Psoas muscle (tissue), 8 donors: ENCODE measurements at places on chromosomes 3 and 15. TPM values are rescaled to one million over a fixed set of nuclear protein-coding genes. Genes with fewer than 3 reads are reported as not detected.

DNA sequence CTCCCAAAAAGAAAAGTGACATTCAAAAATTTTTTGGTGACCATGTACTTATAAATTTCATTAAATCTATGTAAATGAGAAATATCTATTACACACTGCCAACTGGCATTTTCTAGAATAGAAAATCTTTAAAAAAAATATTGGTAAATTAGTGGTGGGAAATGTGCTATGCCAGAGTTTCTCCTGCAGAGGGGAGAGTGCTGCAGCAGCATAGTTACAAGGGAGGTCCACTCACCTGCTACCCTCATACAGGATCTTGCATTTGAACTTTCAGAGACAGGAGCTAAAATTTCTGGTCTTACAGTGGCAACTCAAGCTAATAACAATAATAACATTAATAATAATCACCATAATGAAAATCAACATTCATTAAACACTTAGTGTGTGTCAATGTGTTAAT is 459.6 kb downstream of the NSUN3 start:
- no peak overlapping the region for H3K27ac ChIP-seq
- no peaks in the 10 kb centered on the region for H3K27me3 ChIP-seq
- no peak for DNase-seq

UBR1 gene
- polyA plus RNA-seq = 4.8 TPM

UBAP1L gene
- 0.90 TPM for polyA plus RNA-seq

NR2E3 gene
- polyA plus RNA-seq = not detected

KATNBL1 gene
- polyA plus RNA-seq = 22.3 TPM

GNAT1 gene
- not detected for polyA plus RNA-seq

DNA sequence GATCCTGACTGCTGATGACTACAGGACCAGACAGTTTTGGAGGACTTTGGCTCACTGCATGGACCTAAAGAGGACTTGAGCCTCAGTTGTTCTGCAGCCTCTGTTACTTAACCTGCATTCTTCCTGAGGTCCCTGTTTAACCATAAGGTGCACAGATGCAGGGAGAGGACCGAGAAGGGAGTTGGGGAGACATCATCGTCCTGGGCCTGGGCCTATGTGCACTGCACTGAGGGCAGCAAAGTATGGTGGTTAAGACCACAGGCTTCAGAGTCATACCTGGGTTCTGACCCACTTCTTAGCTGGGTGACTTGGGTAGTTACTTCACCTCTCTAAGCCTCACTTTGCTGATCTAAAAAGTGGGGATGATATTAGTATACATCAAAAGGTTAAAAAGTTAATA is 21.9 kb downstream of the KY start:
- H3K36me3 ChIP-seq = peaks cover 11% of the 10 kb centered on the region
- no peak overlapping the region for H3K27ac ChIP-seq
- no peaks in the 10 kb centered on the region for H3K4me1 ChIP-seq
- DNase-seq = no peak

GRCh38 chr15:40353697-40354096 is 2.9 kb downstream of the PHGR1 start:
- peak overlapping the region; percentile 2 for H3K27ac ChIP-seq
- no peak overlapping the region for H3K4me3 ChIP-seq
- no peaks in the 10 kb centered on the region for H3K36me3 ChIP-seq
- no peaks in the 10 kb centered on the region for H3K27me3 ChIP-seq

SLC24A5 gene
- not detected for polyA plus RNA-seq

EXD1 gene
- not detected for polyA plus RNA-seq

- H3K36me3 ChIP-seq = peaks cover 52% of the 10 kb centered on the region
- H3K27me3 ChIP-seq = no peaks in the 10 kb centered on the region
- H3K4me3 ChIP-seq = no peak overlapping the region
- no peak for DNase-seq
These were observed 72.9 kb downstream of the RIOX2 start for GRCh38 chr3:97899331-97899730.

DNA sequence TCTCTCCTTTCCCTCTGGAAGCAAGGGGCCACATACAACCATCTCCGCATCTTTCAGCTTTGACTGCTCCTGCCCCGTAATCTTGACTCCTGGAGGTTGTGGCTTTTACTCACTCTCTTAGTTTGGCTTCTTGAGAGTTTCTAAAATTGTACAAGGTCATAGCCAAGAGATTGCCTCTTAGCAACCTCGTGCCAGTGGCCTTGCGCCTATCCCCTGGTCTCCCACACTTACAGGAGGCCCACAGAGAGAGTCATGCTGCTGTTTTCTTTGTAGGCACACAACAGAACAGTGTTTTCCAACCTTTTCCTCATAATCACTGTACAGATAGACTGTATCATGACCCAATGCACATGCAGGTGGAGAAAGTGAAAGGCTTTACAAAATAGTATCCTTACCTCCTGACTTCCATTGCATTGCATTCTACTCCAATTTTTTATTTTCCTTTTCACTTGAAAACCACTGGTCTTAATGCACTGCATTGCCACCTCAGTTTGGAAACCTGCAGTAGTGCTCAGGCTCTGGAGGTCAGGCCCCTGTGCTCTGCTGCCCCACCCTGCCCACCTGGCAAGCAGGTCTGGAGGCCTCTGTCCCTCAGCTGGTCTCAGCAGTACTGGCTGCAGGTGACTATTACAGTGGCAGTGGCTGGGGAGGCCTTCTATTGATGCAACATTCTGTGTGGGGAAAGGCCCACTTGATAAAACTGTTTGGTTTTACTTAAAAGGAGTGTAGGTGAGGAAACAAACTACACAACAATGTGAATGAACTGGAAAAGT is 156.2 kb downstream of the DNAJB8 start:
- H3K27ac ChIP-seq = no peak overlapping the region
- no peak overlapping the region for H3K4me3 ChIP-seq
- peaks cover 3% of the 10 kb centered on the region for H3K4me1 ChIP-seq
- no peaks in the 10 kb centered on the region for H3K36me3 ChIP-seq
- DNase-seq = no peak

KIF7 gene
- 0.26 TPM for polyA plus RNA-seq

PLXNA1 gene
- polyA plus RNA-seq = 18.0 TPM

TM6SF1 gene
- polyA plus RNA-seq = 10.7 TPM

- H3K36me3 ChIP-seq = no peaks in the 10 kb centered on the region
- no peak overlapping the region for H3K4me3 ChIP-seq
- H3K27me3 ChIP-seq = no peaks in the 10 kb centered on the region
- DNase-seq = no peak
- H3K4me1 ChIP-seq = no peaks in the 10 kb centered on the region
These were observed 48.3 kb upstream of the ACP3 start for GRCh38 chr3:132268956-132269355.

- DNase-seq = no peak
- no peaks in the 10 kb centered on the region for H3K36me3 ChIP-seq
- H3K4me1 ChIP-seq = peaks cover 8% of the 10 kb centered on the region
- no peak overlapping the region for H3K4me3 ChIP-seq
- H3K27me3 ChIP-seq = no peaks in the 10 kb centered on the region
These were observed 4.0 kb upstream of the DENND6A start for GRCh38 chr3:57696801-57697321.

RSL24D1 gene
- 71.3 TPM for polyA plus RNA-seq

EDEM1 gene
- 5.4 TPM for polyA plus RNA-seq

DNA sequence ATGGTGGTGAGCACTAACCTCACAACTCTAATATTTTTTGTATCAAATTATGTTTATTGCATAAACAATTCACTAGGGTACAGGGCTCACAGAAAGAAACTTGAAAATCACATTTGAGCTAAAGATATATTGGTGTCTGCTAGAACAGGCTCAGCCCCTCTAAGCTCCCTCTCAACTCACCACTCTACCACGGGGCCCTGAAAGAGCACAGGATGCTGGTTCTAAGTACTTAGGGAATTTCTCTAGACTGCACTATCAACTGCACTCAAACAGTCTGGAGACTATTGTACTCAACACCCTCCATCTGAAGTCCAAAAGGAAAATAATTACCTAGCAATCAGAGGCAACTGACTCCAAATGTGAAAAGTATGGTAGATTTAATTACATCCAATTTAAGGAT is 98.7 kb upstream of the STRIT1 start:
- peaks cover 3% of the 10 kb centered on the region for H3K4me1 ChIP-seq
- DNase-seq = no peak
- H3K27me3 ChIP-seq = no peaks in the 10 kb centered on the region
- no peak overlapping the region for H3K4me3 ChIP-seq
- H3K27ac ChIP-seq = no peak overlapping the region
- H3K36me3 ChIP-seq = no peaks in the 10 kb centered on the region

GRCh38 chr3:5188419-5189221 is 1.1 kb downstream of the EDEM1 start:
- no peaks in the 10 kb centered on the region for H3K36me3 ChIP-seq
- H3K27ac ChIP-seq = peak overlapping the region; percentile 94
- peak overlapping the region; percentile 92 for H3K4me3 ChIP-seq

- H3K27me3 ChIP-seq = no peaks in the 10 kb centered on the region
- no peak overlapping the region for H3K4me3 ChIP-seq
- no peak overlapping the region for H3K27ac ChIP-seq
- peaks cover 55% of the 10 kb centered on the region for H3K4me1 ChIP-seq
These were observed 32.7 kb downstream of the RNF13 start for GRCh38 chr3:149845570-149846244.

FEZF2 gene
- polyA plus RNA-seq = not detected

TM4SF4 gene
- polyA plus RNA-seq = not detected

GRCh38 chr3:108202834-108203233 is 19.4 kb downstream of the IFT57 start:
- no peak overlapping the region for H3K27ac ChIP-seq
- H3K4me3 ChIP-seq = no peak overlapping the region
- no peaks in the 10 kb centered on the region for H3K27me3 ChIP-seq
- no peaks in the 10 kb centered on the region for H3K36me3 ChIP-seq

DNA sequence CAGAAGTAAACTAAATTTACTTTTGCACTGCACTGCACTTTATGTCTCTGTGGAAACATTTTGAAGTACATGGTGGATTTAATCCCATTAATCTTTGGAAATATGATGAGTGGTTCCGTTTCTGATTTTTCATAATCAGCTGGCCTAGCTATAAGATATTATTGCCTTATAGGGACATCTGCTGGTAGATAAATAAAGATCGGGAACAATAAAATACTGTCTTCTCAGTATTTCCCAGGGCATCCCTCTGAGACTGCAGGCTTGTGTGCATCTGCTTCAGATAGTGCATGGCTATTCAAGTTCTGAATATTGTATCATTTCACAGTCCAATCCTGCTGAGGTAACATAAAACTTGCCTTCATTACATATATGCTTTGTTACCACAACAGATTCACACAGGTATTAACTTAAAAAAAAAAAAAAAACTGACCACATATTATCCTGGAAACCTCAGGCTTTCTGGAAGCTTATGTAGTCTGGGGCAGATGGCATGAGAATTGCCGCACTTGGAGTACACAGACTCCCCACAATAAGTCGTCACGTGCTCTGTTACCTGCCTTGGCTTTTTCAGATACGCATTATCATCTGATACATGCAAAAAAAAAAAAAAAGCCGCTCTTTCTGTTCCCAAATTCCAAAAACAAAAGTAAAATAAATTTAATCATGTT is 330.8 kb upstream of the AGTR1 start:
- no peak overlapping the region for H3K27ac ChIP-seq
- H3K36me3 ChIP-seq = no peaks in the 10 kb centered on the region
- no peak overlapping the region for H3K4me3 ChIP-seq
- no peaks in the 10 kb centered on the region for H3K4me1 ChIP-seq
- no peaks in the 10 kb centered on the region for H3K27me3 ChIP-seq

WDR93 gene
- polyA plus RNA-seq = not detected

- no peaks in the 10 kb centered on the region for H3K27me3 ChIP-seq
- DNase-seq = no peak
- no peaks in the 10 kb centered on the region for H3K36me3 ChIP-seq
- no peak overlapping the region for H3K27ac ChIP-seq
- H3K4me3 ChIP-seq = no peak overlapping the region
These were observed 50.6 kb upstream of the BNIP2 start for GRCh38 chr15:59739557-59740186.
